ENCODE measurements at places on chromosomes 7 and 10. TPM values are rescaled to one million over a fixed set of nuclear protein-coding genes. Genes with fewer than 3 reads are reported as not detected.
A peak's percentile ranks its signal among the peaks of the same experiment; 100 is the strongest.

Gene AASS
- total RNA-seq = 50.4 TPM

Gene LBX1
- total RNA-seq = 13.7 TPM

Gene HYCC1
- 72.9 TPM for total RNA-seq

Gene EPO
- total RNA-seq = not detected

Gene CUL2
- 51.4 TPM for total RNA-seq

Gene OR2A14
- total RNA-seq = not detected

Gene MRLN
- total RNA-seq = 16.0 TPM

Gene NUTM2B
- total RNA-seq = 0.51 TPM

Gene SMO
- total RNA-seq = 40.5 TPM

Gene GPR26
- not detected for total RNA-seq

Gene MLXIPL
- total RNA-seq = not detected

Gene CYP3A4
- not detected for total RNA-seq

DNA sequence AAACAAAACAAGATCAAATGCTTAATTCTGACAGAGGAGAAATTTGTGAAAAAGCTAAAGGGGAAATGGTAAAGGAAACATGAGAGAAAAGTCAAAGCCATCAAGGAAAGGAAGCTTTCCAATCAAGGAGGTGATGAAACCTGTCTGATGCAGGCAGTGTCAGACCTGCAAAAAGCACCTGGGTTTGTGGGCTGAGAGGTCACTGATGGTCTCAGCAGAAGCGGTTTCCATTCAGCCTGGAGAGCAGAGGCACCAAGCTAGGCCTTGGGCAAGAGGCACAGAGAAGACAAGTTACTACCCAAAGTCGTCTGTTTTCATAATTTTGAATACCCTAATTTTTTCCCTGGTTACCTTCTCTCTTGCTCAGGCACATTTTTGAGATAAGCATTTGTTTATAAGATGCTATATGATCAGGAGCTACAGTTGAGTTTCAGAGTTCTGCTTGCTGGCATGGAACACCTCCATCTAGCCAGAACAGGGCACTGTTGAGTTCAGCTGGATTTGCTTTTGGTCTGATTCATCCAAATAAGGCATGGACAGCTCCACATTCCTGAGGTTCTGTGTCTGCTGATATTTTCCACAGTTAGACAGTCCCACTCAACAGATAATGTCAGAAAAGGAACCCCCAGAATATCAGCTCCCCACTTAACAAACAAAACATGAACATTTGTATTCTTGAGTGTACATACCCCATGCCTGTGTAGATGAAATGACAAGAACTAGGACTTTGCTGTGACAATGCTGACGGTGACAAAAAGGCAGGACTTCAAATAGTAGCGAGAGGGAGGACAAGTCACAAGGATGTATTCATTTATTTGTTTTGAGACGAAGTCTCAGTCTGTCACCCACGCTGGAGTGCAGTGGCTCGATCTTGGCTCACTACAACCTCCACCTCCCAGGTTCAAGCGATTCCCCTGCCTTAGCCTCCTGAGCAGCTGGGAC is 4.9 kb upstream of the PPIA start:
- no peak overlapping the region for H3K27ac ChIP-seq
- H3K36me3 ChIP-seq = no peaks in the 10 kb centered on the region
- no peak for DNase-seq

- no peaks in the 10 kb centered on the region for H3K36me3 ChIP-seq
- H3K27me3 ChIP-seq = no peaks in the 10 kb centered on the region
- no peak for DNase-seq
- no peak overlapping the region for H3K27ac ChIP-seq
Measured at GRCh38 chr7:11847336-11847735, 15.3 kb upstream of the THSD7A start.

GRCh38 chr7:98085674-98086073 is 21.0 kb upstream of the LMTK2 start:
- no peaks in the 10 kb centered on the region for H3K36me3 ChIP-seq
- H3K27me3 ChIP-seq = peaks cover 9% of the 10 kb centered on the region
- no peak for DNase-seq
- no peaks in the 10 kb centered on the region for H3K4me1 ChIP-seq

- H3K36me3 ChIP-seq = no peaks in the 10 kb centered on the region
- H3K27ac ChIP-seq = no peak overlapping the region
- no peaks in the 10 kb centered on the region for H3K4me1 ChIP-seq
- no peak for DNase-seq
- no peak overlapping the region for H3K4me3 ChIP-seq
- 0 out of 2 replicates have a peak, but pooled peaks cover 5% of the 10 kb centered on the region for H3K27me3 ChIP-seq
Measured at GRCh38 chr10:122448600-122448999, 5.9 kb upstream of the ARMS2 start.

DNA sequence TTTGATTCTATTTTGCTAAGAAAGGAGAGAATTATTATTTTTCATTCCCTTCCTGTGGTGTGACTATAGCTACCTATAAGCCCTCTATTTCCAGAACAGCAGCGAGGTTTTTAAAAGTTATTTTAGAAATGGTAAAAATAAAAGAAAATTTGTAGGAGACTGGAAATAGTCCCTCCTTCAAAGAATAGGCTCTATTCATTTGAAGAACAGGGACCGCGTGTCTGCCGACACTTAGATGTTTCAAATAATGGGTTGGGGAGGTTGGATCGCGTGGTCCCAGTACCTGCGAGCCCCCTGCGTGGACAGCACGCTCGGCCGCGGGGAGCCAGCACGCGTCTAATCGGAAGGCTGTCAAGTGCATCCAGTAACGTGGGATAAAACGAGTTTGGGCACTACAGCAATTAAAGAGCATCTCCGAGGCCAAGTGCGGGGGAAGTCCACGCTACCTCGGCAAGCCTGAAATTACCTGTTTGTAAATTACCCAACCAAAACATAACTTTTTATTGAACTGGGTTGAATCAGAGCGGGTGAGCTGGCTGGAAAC is 1.0 kb downstream of the CACNA2D1 start:
- H3K27me3 ChIP-seq = no peaks in the 10 kb centered on the region
- H3K4me1 ChIP-seq = peaks cover 14% of the 10 kb centered on the region
- DNase-seq = peak; percentile 68
- H3K27ac ChIP-seq = peak overlapping the region; percentile 91

GRCh38 chr7:139771001-139771956 is 6.5 kb downstream of the HIPK2 start:
- DNase-seq = no peak
- no peaks in the 10 kb centered on the region for H3K27me3 ChIP-seq
- H3K4me1 ChIP-seq = no peaks in the 10 kb centered on the region
- peaks cover 11% of the 10 kb centered on the region for H3K36me3 ChIP-seq

DNA sequence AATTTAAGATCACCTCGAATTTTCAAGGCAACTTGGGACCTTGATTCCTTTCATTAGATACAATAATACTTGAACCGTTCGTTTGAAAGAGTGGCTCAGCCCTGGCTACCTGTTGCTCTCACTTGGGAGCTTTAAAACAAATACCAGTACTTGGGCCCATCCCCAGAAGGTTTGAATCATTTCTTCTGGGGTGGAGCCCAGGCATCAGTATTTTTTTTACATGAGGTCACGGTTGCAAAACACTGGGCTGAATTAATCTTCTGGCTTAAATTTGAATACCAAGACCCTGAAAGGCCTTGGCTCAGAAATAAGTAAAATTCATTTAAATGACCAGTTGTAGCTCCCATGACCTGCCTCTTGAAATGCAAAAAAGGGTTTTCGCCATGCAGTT is 214.9 kb downstream of the CREB5 start:
- H3K27me3 ChIP-seq = no peaks in the 10 kb centered on the region
- H3K4me3 ChIP-seq = no peak overlapping the region
- no peak overlapping the region for H3K27ac ChIP-seq
- peaks cover 15% of the 10 kb centered on the region for H3K4me1 ChIP-seq
- H3K36me3 ChIP-seq = no peaks in the 10 kb centered on the region

GRCh38 chr10:78223088-78223487 is 189.4 kb downstream of the RPS24 start:
- no peaks in the 10 kb centered on the region for H3K36me3 ChIP-seq
- H3K27me3 ChIP-seq = no peaks in the 10 kb centered on the region
- no peak overlapping the region for H3K27ac ChIP-seq
- H3K4me1 ChIP-seq = peaks cover 12% of the 10 kb centered on the region
- no peak overlapping the region for H3K4me3 ChIP-seq
- DNase-seq = no peak

GRCh38 chr10:76305930-76306615 is 874.6 kb downstream of the LRMDA start:
- no peaks in the 10 kb centered on the region for H3K36me3 ChIP-seq
- H3K27ac ChIP-seq = no peak overlapping the region
- no peaks in the 10 kb centered on the region for H3K27me3 ChIP-seq
- DNase-seq = no peak

- no peaks in the 10 kb centered on the region for H3K4me1 ChIP-seq
- no peaks in the 10 kb centered on the region for H3K36me3 ChIP-seq
- no peak overlapping the region for H3K4me3 ChIP-seq
Measured at GRCh38 chr7:94856643-94857042, 50.8 kb upstream of the PPP1R9A start.

- H3K27ac ChIP-seq = no peak overlapping the region
- DNase-seq = no peak
- H3K4me1 ChIP-seq = peaks cover 9% of the 10 kb centered on the region
Measured at GRCh38 chr10:109959259-109960145, 36.2 kb upstream of the XPNPEP1 start.

- no peaks in the 10 kb centered on the region for H3K4me1 ChIP-seq
- no peak overlapping the region for H3K27ac ChIP-seq
- no peak for DNase-seq
- H3K27me3 ChIP-seq = peaks cover 2% of the 10 kb centered on the region
- H3K4me3 ChIP-seq = no peak overlapping the region
- no peaks in the 10 kb centered on the region for H3K36me3 ChIP-seq
Measured at GRCh38 chr7:150620061-150620460, 12.1 kb downstream of the GIMAP6 start.

GRCh38 chr7:55233001-55233400 is 132.1 kb upstream of the LANCL2 start:
- no peaks in the 10 kb centered on the region for H3K4me1 ChIP-seq
- no peak overlapping the region for H3K4me3 ChIP-seq
- H3K36me3 ChIP-seq = no peaks in the 10 kb centered on the region
- no peak overlapping the region for H3K27ac ChIP-seq

GRCh38 chr7:130932088-130932487 is 198.1 kb upstream of the KLF14 start:
- no peak overlapping the region for H3K27ac ChIP-seq
- H3K36me3 ChIP-seq = no peaks in the 10 kb centered on the region
- H3K4me3 ChIP-seq = no peak overlapping the region

DNA sequence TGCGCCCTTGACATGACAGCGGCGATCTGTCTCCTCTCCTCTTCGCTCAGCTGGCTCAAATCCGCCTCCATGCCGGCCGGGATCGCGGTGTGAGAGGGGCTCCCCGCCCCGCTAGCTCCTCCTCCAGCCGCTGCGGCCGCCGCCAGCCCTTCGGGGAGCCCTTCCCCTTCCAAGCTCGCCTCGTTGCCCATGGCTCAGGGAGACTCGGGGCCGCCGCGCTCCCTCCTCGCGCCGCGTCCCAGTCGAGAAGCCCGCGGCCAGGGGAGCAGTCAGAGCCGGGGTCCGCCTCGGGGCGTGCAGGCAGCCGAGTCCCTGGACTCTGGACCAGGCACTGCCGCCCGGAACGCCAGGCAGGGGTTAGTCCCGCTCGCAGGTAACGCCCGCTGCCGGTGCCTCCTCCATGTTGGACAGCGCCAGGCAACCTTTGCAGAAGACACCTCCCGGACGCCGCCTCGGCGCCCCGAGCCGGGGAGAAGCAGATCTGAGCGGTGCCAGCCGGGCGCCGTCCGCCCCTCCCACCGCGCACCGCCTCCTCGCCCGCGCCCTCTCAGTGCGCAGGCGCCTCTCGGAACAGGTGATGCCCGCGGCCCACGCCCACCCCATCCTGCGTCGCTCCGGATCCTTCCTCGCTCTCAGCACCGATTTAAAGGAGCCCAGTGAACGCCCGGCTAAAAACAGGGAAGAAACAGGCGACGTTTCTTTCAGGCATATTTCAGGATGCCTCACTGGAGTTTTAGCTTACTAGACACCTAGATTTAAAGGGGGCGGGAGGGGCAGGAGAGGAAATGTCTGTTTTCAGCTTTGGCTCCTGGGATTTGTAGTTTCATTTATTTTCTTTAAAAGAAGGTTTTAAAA is at the start of gene PCLO:
Gene PCLO (minus strand): TSS at position 483 of the 855 bp plus-strand sequence. CDS start 292 bp downstream, at position 191.
- no peaks in the 10 kb centered on the region for H3K4me1 ChIP-seq
- H3K27ac ChIP-seq = peak within 1 kb of the TSS; percentile 34
- no peaks in the 10 kb centered on the region for H3K27me3 ChIP-seq
- H3K4me3 ChIP-seq = peak within 1 kb of the TSS; percentile 70

DNA sequence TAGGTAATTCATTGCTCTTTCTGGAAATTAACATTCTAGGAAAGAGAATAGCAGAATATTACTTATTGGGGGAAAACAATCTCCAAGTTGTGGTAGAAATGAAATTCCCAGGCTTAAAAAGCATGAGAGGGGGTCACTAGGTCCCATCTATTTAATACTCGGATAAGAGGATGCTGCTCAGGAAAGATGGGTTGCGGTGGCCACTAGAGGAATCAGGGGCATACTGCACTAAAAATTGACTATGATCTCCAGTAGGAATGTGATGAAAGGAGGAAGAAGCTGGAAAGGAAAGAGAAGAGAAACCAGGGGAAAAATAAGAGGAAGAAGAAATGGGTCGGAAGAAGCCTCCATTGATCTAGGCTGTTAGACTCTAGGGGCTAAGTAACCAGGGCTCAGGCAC is 192.8 kb downstream of the GPAM start:
- H3K27me3 ChIP-seq = 0 out of 2 replicates have a peak, but pooled peaks cover 4% of the 10 kb centered on the region
- no peak for DNase-seq
- no peak overlapping the region for H3K4me3 ChIP-seq
- H3K4me1 ChIP-seq = no peaks in the 10 kb centered on the region

DNA sequence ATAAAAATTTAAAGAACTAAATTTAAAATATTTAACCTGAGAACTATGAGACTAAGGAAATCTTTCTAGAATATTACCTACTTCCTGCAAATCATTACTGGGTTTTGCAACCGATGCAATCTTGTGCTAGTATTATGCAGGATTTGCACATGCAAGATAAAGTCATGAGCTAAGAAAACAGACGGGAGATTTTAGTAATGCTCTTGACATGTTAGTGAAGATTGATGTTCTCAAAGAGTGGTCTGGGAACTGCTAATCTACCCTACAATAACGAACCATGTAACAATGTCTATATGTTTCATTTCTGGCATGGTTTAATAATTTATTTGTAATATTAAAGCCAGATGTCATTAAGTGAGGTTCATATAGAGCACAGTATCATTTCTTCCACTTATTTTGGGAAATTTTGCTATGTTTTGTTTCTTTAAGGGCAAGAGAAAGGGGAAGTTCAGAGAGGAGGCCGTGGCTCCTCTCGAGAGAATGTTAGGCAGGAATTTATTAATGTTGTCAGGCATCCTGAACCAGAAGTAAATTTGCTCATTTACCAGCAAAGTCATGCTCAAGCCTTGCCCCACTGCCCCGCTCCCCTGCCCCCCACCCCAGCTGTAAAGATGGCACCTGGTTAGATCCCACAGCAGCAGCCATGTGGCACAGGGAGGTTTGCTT is 22.8 kb downstream of the LRRC17 start:
- H3K27ac ChIP-seq = no peak overlapping the region
- H3K4me1 ChIP-seq = no peaks in the 10 kb centered on the region
- H3K27me3 ChIP-seq = no peaks in the 10 kb centered on the region
- no peak for DNase-seq

GRCh38 chr10:44261710-44262455 is 123.0 kb downstream of the CXCL12 start:
- no peak overlapping the region for H3K4me3 ChIP-seq
- no peaks in the 10 kb centered on the region for H3K36me3 ChIP-seq
- H3K4me1 ChIP-seq = no peaks in the 10 kb centered on the region
- no peak for DNase-seq

- DNase-seq = no peak
- no peak overlapping the region for H3K27ac ChIP-seq
- no peaks in the 10 kb centered on the region for H3K36me3 ChIP-seq
- H3K27me3 ChIP-seq = peaks cover 58% of the 10 kb centered on the region
- H3K4me1 ChIP-seq = peaks cover 23% of the 10 kb centered on the region
Measured at GRCh38 chr10:100740476-100741377, 4.7 kb upstream of the PAX2 start.

- H3K27ac ChIP-seq = no peak overlapping the region
- no peaks in the 10 kb centered on the region for H3K36me3 ChIP-seq
- no peak for DNase-seq
- no peaks in the 10 kb centered on the region for H3K4me1 ChIP-seq
- no peak overlapping the region for H3K4me3 ChIP-seq
Measured at GRCh38 chr10:28411648-28412047, 108.8 kb upstream of the MPP7 start.
